DMS79 (cell line): ENCODE measurements at places on chromosomes 13 and 19.
A peak's percentile ranks its signal among the peaks of the same experiment; 100 is the strongest.

- DNase-seq: peak; percentile 68
Observed at GRCh38 chr13:110126391-110126961, 180.5 kb downstream of the COL4A1 start.

- DNase-seq: no peak
Observed at GRCh38 chr13:72650051-72650700, 77.3 kb downstream of the MZT1 start.

DNA sequence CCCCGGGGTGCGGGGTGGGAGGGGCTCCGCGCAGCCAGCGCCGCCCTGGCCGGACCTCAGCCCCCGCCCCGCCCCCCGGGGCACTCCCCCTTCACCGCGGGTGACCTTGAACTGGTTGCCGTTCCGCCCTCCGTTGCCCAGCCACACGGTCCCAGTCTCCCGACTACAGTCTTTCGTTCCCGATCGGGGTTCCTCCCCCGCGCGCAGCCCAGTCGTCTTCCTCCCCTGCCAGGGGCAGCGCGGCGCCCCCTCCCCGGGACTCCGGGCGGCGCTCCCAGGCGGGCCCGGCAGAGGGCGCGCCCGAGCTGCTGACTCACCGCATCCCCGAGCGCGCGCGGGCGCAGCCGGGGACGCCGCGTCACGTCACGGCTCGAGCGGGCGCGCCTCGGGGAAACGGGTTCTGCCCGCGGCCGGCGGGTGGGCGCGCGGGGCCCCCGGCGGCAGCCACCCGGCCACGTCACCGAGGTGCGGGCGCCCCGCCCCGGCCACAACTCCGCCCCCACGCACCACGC lies 459 bp downstream of the MIDN start:
- peak; percentile 51 for DNase-seq

- no peak for DNase-seq
Observed at GRCh38 chr19:30802424-30803013, 430.3 kb downstream of the ZNF536 start.
